ENCODE measurements at places on chromosomes 16 and 17.

- DNase-seq: no peak
These were observed 251.6 kb upstream of the TNRC6C start for GRCh38 chr17:77706938-77707337.

DNA sequence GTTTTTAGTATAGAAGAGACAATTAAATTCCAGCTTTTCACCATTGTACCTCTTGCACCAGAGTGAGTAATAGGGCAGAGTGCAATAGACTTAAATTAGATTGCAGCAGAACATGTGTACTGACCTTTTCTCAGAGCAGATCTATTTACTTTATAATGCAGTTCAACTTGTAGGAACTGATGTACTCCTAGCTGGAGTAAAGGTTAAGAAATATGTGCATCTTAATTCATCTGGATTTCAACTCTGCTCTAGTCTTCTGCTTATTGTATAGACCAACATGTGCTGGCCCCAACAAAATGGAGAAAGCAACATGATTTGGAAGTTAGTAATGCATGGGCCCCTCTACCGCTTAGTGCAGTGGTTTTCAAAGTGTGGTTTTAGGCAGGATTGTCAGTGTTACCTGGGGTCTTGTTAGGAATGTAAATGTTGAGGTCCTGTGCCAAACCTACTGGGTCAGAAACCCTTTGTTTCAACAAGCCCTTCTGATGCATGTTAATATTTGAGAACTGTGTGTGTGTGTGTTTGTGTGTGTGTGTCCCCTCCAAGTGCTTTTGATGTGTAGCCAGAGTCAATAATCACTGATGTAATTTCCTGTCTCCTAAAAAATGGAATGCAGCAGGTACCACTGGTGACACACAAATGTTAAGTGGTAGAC, 138.6 kb downstream of the TOX3 start:
- DNase-seq: no peak

- DNase-seq: no peak
These were observed 15.4 kb upstream of the KATNB1 start for GRCh38 chr16:57720142-57720575.

- no peak for DNase-seq
These were observed 28.5 kb downstream of the CRLF3 start for GRCh38 chr17:30796016-30796415.

- no peak for DNase-seq
These were observed 42.0 kb downstream of the RPA1 start for GRCh38 chr17:1871756-1872155.

DNA sequence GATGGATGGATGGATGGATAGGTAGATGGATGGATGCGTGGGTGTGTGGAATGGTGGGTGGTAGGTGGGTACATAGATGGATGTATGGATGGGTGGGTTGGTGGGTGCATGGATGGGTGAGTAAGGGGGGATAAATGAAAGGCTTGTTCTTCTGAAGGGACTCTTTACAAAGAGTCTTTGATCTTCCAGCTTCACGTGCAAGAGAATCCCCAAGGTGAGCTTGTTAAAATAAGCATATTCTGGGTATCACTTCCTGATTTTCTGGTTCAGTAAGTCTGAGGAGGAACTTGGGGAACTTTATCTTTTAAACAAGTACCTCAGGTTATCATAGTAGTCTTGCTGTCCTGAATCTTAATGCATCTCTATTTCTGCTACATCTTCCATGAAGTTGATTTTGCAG, 639.1 kb downstream of the MAF start:
- no peak for DNase-seq

DNA sequence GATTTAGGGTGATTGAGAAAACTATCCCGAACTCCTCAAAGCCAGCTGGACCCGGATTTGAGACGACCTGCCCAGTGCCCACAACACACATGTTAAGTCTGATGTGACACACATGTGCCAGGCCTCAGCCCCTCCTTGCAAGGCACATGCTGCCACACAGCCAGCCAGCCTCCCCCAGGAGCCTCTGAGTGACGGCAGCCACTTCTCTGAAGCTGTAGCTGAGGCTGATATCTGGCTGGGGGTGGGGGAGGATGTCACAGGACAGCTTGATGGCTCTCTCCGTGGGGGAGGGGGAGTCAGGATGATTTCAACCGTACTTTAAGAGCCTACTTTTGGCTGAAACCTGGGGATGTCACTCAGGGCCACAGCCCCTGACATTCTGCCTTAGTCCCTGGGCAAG, 40.9 kb downstream of the SRCIN1 start:
- DNase-seq: no peak

Measured in NCI-H1048 (cell line).